ENCODE measurements at places on chromosomes 12 and 14. TPM values are rescaled to one million over a fixed set of nuclear protein-coding genes. Genes with fewer than 3 reads are reported as not detected.

Gene ADAM21
- polyA plus RNA-seq, result 0.16 TPM

Gene LMO3
- not detected for polyA plus RNA-seq

Gene KRT80
- 4.2 TPM for polyA plus RNA-seq

Gene SLC7A8
- 2.8 TPM for polyA plus RNA-seq

Gene ENDOU
- polyA plus RNA-seq, result 0.06 TPM

Gene CLEC4C
- not detected for polyA plus RNA-seq

Gene STYK1
- 0.92 TPM for polyA plus RNA-seq

Gene IL22
- not detected for polyA plus RNA-seq

Gene KLRK1
- polyA plus RNA-seq, result not detected

Gene ACRBP
- polyA plus RNA-seq, result 0.17 TPM

Gene ST8SIA1
- not detected for polyA plus RNA-seq

Gene MYH6
- polyA plus RNA-seq, result not detected

Gene KRT75
- not detected for polyA plus RNA-seq

Gene WASHC3
- 66.9 TPM for polyA plus RNA-seq

Gene TSPAN9
- 67.0 TPM for polyA plus RNA-seq

Gene RERGL
- polyA plus RNA-seq, result 0.21 TPM

Gene LMNTD1
- polyA plus RNA-seq, result 0.76 TPM

Gene ZBTB42
- 2.7 TPM for polyA plus RNA-seq

Gene DTX1
- not detected for polyA plus RNA-seq

Gene ZNF10
- polyA plus RNA-seq, result 4.3 TPM

Gene NANOG
- not detected for polyA plus RNA-seq

Gene RPS6KL1
- polyA plus RNA-seq, result 1.4 TPM

Gene TEX52
- not detected for polyA plus RNA-seq

Gene GAS2L3
- polyA plus RNA-seq, result 4.9 TPM

Gene FSCB
- polyA plus RNA-seq, result not detected

Gene SYCP3
- polyA plus RNA-seq, result not detected

Gene RFX4
- polyA plus RNA-seq, result not detected

Gene RBM25
- polyA plus RNA-seq, result 27.5 TPM

Gene CCDC196
- polyA plus RNA-seq, result not detected

Gene MYG1
- 78.3 TPM for polyA plus RNA-seq

Gene MGST1
- 645 TPM for polyA plus RNA-seq

Gene E2F7
- polyA plus RNA-seq, result 3.6 TPM
